HCT116 (cell line): ENCODE measurements at places on chromosomes 6 and 20.

- DNase-seq, result peak; percentile 46
Measured at GRCh38 chr20:9359561-9360308, 154.7 kb upstream of the LAMP5 start.

DNA sequence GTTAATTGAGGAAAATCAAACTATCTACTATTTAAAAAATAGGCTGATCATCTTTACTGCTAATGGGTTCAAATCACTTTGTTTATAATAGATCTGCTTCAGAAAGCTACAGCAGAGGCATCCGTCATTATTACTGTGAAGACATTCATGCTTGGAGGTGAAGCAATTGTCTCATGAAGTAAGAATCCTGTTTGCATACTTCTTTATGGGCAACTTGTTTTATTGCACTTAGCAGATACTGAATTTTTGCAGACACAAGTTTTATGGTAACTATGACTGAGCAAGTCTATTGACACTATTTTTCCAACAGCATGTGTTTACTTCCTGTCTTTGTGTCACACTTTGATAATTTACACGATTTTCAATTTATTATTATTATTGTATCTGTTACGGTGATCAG lies 573.9 kb downstream of the RFPL4B start:
- DNase-seq, result no peak

- no peak for DNase-seq
Measured at GRCh38 chr6:101730954-101731353, 337.4 kb downstream of the GRIK2 start.

- DNase-seq, result no peak
Measured at GRCh38 chr6:25732468-25733198, 21.9 kb upstream of the SLC17A4 start.

GRCh38 chr20:23063581-23063980 lies 14.1 kb upstream of the THBD start:
- DNase-seq, result no peak

DNA sequence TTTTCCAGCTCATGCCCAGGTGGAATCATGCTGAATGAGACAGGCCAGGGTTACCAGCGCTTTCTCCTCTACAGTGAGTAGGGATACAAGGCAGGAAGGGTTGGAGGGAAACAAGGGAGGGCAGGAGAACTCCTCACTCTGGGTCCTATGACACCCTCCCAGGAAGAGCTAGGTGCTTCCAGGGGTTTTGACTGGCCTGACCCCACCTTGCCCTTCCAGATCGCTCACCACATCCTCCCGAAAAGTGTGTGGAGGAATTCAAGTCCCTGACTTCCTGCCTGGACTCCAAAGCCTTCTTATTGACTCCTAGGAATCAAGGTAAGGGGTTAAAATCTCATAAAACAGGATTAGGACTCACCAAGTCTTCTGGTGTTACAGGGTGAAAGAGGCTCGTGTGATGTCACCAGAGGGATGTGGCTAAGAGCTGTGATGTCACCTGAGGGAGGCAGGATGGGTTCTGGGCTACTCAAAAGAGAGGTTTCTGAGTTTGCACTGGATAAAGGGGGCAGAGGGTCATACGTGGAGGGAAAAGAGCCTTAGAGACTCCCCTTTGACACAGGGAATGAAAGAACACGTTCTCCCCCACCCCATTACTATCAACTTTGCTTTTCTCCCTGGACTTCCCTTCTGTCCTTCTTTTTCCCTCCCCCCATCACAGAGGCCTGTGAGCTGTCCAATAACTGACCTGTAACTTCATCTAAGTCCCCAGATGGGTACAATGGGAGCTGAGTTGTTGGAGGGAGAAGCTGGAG lies 1.9 kb downstream of the APOM start:
- no peak for DNase-seq

DNA sequence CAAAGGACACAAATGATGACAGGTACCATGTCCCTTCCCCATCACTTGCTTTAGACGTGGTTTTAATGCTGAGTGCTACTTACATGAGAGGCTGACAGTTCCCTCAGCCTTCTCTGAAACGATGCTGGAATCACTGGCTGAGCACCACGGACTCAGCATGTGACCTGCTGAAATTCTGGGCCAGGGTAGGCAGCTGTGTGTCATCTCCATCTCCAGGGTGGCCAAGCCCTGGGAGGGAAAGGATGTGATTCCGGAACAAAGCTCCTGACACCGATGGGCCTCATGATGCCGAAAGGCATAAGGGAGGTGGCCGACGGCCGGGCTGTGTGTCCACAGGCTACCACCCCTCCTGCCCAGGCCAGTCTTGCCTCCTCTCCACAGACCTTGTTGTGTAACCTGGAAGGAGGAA lies 184.3 kb upstream of the CST7 start:
- no peak for DNase-seq

GRCh38 chr6:40727271-40727670 lies 140.1 kb upstream of the LRFN2 start:
- DNase-seq, result no peak

DNA sequence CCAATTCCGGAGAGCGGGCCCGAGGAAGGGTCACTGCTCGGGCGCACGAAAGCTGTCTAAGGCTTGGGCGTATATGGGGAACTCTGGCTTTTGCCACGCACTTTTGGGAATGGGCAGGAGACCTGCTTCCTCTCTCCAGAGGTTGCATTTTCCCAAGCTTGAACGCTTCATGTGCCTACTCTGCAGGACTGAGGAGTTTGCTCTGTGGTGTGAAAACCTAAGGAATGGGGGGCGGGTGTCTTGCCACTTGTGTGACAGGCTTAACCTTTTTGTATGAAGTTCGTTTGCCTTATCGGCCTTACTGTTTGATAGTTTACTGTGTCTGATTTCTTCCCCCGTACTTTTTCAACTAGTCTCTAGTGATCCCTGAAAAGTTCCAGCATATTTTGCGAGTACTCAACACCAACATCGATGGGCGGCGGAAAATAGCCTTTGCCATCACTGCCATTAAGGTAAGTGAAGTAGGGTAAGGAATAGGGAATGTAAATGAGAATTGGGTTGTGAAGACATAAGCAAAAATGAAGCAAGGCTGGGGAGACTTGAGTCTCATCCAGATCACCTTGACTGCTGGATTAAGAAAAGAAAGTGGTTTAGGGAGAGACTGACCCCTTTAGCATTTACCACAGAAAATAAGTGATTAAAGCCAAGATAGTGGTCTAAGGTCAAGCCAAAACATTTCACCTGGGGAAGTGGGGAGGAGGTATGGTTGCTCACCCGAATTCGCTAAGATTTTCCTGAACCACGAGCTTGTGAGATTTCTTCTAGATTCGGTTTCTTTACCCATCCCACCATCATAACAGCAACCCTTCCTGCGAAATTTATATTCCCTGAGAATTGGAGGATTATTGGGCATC lies 627 bp downstream of the RPS18 start:
- DNase-seq, result no peak

GRCh38 chr6:130063806-130064205 lies 45.4 kb downstream of the L3MBTL3 start:
- no peak for DNase-seq

GRCh38 chr6:168387426-168387825 lies 53.6 kb upstream of the SMOC2 start:
- no peak for DNase-seq

DNA sequence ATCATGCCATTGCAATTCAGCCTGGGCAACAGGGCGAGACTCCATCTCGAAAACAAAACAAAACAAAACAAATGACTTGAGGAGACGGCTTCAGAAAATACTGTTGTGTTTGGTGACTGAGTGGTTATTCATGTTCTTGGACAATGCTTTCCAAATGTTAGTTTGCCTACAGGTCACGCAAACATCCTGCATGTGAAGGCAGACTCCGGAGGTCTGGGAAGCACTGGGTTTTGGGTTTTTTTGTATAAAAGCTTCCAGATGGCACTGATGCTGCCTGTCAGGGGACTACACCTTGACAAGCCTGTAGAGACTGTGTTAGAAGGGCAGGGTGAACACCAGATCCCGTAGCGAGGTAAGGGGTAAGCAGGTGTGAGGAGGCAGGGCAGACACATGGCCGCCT lies 81.7 kb downstream of the THBS2 start:
- DNase-seq, result no peak

DNA sequence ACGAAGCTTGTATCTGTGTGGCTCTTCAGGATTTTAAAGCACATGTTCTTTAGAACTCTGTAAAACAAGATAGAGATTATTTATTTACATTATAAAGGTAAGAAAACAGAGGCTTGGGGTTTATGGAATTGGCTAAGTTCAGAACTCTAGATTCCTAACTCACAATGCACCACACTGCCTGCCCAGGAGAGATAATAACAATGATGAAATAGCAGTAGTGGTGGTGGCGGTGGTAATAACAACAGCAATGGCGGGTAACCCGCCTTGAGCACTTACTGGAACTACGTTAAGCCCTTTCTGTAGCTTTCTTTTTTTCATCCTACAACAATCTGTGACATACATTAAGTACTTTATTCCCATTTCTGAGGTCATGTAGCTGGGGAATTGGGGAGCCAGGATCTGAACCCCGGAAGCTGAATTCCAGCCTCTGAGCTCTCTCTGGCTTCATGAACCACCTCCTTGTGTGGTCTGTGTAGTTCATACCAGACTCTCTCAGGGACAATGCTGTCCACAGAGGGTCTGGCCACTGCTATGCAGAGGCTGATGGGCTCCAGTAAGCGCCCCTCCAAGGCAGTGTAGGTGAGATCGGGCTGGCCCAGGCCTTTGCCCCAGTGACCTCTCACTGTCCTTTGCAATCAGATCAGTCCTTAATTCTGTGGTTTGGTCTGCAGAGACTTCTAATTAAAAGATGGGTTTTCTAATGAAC lies 260.9 kb downstream of the SLC24A3 start:
- DNase-seq, result no peak

DNA sequence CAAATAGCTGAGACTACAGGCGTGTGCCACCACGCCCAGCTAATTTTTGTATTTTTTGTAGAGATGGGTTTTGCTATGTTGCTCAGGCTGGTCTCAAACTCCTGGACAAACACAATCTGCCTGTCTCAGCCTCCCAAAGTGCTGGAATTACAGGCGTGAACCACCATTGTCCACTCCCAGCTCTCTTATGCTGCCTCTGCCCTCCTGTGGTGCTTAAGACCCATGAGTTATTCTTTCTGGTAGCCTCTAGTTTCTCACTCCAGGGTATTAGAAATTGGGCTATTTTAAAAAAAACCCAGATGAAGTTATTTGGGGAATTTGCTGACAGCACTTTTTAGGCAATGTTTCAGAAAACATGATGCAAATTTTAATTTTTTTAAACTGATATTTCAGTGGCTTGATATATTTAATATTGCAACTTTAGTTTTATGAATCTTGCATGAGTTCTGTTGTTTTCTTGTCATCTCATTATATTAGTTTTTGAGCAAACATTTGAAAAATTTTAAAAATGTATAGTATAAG lies 114.0 kb upstream of the FOXO3 start:
- no peak for DNase-seq

GRCh38 chr6:87274660-87275274 lies 47.6 kb upstream of the SMIM8 start:
- DNase-seq, result no peak

DNA sequence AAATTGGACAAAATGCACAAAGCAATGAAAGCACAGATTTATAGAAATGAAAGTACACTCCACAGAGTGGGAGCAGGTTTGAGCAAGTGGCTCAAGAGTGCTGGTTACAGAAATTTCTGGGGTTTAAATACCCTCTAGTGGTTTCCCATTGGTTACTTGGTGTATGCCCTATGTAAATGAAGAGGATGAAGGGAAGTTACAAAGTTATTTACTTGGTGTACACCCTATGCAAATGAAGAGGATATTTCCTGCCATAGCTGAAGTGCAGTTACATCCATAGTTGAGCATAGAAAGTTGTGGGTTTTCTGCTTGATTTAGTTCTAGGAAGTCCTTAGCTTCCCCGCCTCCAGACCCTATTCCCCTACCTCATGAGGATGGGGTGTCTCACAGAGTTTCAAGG lies 22.7 kb downstream of the BCAS1 start:
- no peak for DNase-seq

- DNase-seq, result no peak
Measured at GRCh38 chr6:2872423-2873358, 30.4 kb downstream of the SERPINB9 start.

DNA sequence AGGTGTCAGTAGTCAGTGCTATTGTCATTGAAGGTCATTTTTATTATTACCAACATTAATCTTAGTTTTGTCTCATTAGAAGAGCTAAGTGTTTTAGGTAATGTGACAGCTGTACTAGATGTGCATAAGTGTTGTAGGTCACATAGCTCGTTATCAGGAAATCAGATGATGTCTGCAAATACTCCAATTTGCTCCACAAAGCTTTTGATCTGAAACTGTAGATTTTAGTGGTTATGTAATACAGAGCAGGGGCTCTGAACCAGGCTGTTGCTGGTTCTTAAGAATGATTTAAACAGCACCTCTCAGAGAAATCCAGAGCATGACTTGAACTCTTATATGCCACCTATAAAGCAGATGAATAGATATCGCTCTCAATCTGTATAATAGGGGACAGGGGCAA lies 2.5 kb downstream of the IL17F start:
- DNase-seq, result no peak

DNA sequence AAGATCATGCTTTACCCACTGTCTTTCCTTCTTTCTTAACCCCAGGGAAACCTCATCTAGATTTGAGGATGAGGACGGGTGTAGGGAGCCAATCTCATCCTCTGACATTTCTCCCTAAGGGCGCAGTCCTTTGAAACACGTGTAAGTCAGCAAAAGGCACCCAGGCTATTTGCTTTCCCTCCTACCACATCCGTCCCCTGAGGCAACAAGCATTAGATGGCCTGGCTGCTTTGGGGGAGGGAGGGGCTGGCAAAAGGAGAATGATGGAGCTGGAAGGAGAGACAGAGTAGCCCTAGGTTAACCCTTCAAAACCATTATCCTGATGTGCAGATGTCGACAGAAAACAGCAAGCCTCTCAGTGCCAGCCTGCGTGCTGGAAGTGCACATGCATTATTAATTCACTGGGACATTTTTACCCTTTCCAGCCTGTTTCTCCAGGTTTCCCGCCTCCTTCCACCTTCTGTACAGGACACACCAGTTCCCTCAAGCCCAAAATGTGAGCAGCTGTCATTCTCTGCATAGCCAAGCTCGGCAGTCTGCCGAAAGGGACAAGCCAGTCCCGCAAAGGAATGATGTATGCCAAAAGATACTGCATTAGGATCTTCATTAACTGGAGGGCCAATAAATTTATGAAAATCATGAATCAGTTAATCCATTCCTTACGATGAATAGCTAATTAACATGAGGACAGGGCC lies 547.2 kb downstream of the CD83 start:
- no peak for DNase-seq

- no peak for DNase-seq
Measured at GRCh38 chr6:158222066-158222465, 53.9 kb downstream of the GTF2H5 start.

- DNase-seq, result no peak
Measured at GRCh38 chr20:50747275-50747674, 15.9 kb downstream of the PARD6B start.

GRCh38 chr20:63135411-63135810 lies 80.5 kb downstream of the YTHDF1 start:
- DNase-seq, result no peak

DNA sequence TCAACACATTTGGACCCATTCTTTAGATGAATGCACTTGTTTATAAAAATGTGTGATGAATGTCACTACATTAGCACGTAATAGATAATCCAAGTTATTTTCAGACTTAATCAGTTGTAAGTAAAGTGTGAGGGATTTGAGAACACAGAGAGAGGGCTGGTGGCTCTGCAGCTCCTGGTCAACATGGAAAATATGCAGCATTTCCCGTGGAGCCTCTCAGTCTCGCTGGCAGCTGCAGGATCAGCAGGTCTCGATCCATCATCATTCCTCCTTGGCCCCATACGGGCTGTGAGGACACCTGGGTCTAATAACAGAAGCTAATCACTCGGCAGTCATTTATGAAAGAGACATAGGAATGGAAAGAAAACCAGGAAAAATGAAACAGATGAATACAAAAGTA lies 390.2 kb downstream of the PRKN start:
- DNase-seq, result no peak
